Progenitor cell of endocrine pancreas (in vitro differentiated cells): ENCODE measurements at places on chromosomes 1 and 21. TPM values are rescaled to one million over a fixed set of nuclear protein-coding genes. Genes with fewer than 3 reads are reported as not detected.

Gene ASCL5
- total RNA-seq: 0.26 and 0.36 TPM in 2 replicates

Gene RBP7
- total RNA-seq: 0.55 and 0.65 TPM in 2 replicates

Gene PTGER3
- 3.0 and 3.1 TPM in 2 replicates for total RNA-seq

DNA sequence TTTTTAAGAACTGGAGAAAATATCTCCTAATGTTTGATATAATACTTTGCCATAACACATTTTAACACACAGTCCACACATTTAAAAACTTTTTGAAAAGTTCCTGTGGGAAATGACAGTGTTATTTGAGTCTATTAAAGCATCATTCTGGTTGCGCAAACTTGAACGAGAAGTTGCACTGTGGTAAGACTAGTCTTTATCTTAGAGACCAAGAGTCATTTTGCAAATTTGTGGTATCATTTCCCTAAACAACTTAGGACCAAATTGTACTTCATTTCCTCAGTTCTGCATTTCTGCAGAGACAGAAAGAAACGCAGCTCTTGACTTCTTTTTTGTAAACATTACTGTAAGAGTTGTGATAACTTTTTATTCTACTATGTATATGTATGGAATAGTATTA, at the start of gene RGS18:
Gene RGS18, plus strand, starts transcription at position 282 of the 400 bp plus-strand sequence. CDS start 176 bp downstream, outside the sequence.
- no peak for DNase-seq

GRCh38 chr1:104266612-104267011, 516.9 kb downstream of the AMY1C start:
- DNase-seq: no peak

GRCh38 chr1:87292684-87293493, 35.8 kb upstream of the LMO4 start:
- DNase-seq: peak; percentile 53

DNA sequence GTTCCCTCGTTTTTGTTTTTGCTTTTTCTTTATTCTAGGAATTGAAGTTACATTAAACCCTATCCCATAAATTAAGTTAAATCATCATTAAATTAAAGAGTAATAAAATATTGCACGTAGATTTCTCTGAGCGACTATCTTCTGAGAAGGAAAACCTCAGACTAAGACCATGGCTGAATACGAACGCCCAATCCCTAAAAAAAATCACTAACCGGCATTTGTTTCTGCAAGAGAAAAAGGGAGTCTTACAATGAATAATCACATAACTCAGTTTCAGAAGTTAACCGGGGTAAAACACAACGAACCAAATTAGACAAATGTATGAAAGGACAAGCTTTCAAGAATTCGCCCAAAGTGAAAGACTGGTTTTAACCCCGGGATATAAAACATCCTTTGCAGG, 1.3 kb downstream of the PIK3R3 start:
- no peak for DNase-seq

DNA sequence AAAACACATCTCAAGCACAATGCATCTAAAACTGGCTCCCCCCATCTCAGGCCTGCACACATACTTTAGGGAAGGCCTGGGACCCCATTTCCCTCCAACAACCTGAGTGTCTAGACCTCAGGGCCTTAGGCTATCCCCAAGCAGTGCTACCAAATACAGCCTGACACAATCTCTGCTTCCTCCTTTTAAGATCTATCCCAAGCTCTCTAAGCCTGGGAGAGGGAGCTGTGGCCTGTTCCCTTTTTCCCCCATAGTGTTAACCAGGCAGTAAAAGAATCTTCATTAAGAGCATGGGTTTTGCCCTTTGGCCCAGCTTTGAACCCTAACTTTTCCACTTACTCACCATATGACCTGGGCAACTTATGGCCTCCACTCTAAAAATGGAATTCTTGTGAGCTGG, 10.8 kb upstream of the COL8A2 start:
- no peak for DNase-seq

DNA sequence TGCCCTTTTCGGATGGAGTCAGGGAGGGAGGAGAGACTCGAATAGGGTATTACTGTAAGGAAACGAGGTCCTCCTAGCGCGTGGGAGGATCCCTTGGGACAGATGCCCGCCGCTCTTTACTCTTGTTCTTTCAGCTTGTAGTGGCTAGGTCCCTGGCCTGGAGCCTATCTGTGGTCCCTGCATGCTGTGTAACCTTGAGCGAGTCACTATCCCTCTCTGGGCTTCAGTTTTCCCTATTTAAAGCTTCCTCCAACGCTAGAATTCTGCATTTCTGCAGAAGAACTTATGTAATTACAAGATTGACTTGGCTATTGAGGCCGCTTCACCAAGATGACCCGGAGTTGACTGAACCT, 744 bp downstream of the MIER1 start:
- no peak for DNase-seq

GRCh38 chr1:192534666-192535065, 40.9 kb upstream of the RGS1 start:
- DNase-seq: no peak

DNA sequence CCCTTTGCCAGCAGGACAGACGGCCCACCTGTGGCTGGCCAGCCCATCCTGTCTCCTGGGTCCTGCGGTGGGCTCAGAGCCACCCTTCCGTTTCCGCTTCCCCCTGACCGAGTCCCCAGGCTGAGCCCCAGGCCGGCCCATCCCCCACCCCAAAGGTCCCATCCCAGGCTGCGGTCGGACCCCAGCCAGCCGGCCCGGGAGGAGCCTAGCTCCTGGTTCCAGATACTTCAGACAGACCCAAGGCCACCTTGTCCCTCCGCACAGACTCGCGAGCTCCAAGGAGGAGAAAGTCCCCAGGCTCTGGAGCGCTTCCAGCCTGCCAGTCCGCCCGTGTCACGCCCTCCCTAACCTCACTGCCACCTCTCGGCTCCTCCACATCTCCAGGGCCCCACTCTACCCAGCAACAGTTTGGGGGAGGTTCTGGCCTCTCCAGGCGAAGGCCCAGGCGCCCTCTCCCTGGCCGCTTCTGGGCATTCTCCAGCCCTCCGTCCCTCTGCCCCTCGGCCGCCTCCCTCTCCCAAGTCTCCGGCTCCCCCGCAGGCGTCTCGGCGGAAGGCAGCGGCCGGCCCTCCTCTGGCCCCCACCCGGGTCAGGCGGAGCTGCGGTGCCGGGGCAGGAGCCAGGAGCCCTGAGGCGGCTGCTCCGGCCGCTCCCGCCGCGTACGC, 835 bp downstream of the LRRN2 start:
- DNase-seq: peak; percentile 20

- no peak for DNase-seq
Measured at GRCh38 chr1:111596499-111596898, 23.1 kb upstream of the RAP1A start.
